ENCODE measurements at places on chromosomes 4 and X.

GRCh38 chr4:102281171-102281839, 64.0 kb downstream of the SLC39A8 start:
- no peak for DNase-seq

DNA sequence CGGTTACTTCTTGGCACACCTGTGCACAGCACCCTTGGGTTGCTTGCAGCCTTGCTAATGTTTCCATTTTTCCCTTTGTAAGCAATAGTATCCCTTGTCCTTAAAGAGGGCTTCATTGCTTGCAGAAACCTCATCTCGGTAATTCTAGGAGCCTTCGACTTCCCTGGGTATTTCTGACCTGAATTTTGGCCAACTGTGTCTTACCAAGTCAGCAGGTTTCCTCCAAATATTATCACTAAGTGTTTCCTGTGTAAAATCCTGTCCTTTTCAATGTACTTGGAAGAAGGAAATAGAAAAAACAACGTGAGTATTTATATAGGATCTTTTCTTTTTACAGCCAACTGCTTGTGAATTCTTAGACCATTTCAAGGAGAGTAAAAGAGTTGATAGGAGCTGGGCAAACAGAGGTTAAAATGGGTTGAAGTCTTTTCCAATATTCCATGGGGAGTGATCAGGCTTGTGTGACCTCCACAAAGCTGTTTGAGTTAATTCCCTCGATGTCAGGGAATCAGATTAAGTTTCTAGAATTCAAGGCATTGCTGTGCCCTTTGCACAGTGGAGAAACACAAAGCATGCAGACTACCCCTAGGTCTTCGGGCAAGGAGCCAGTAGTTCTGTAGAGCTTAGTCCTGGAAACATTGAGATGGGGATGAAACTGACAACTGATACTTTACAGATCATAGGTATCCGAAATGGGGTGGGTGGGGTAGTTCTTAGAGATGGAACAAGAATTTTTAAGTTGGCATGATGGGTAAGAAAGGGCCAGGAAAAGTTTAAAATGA, 209.9 kb downstream of the CPE start:
- no peak for DNase-seq

- DNase-seq = no peak
These were observed 8.7 kb downstream of the GAGE10 start for GRCh38 chrX:49312176-49312575.

- DNase-seq = peak; percentile 4
These were observed 1.0 kb upstream of the TLR1 start for GRCh38 chr4:38805530-38806145.

- DNase-seq = no peak
These were observed 11.7 kb upstream of the CXCL2 start for GRCh38 chr4:74110670-74111069.

DNA sequence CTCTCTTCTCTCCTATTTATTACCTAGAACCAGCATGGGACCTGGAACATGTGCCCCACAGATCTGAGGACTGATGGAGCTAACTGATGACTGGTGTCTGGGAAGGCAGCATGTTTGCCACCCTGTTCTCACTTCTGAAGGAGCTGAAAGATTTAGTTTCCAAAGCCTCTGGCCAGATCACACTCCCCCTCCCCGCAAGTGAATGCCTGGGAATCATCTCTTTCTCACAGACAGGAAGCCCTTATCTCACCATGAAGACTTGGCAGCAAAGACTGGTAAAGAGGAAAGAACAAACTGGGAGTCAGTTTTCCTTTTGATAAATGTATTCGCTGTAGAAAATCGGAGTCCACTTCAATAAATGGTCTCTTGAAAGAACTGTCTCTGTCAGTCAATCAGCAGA, 21.0 kb upstream of the PCYT1B start:
- no peak for DNase-seq

DNA sequence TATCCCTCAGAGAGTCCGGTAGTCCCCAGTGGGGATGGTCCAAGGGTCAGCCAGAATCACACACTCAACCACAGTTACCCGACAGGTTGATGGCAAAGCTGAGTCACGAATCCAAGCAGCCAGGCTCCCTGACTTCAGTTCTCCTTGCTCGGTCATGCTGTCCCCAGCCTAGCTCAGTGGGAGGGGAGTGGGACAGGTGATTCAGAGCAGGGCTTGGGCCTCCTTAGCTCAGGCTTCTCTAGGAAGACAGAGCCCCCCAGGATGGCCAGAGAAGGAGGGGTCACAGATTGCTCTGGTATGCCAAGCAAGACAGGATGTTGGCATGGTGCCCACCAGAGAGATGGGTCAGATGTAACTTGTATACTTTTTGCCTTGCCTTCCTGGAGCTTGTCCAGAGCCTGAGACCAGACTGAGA, 66.5 kb downstream of the EFNB1 start:
- DNase-seq = no peak

DNA sequence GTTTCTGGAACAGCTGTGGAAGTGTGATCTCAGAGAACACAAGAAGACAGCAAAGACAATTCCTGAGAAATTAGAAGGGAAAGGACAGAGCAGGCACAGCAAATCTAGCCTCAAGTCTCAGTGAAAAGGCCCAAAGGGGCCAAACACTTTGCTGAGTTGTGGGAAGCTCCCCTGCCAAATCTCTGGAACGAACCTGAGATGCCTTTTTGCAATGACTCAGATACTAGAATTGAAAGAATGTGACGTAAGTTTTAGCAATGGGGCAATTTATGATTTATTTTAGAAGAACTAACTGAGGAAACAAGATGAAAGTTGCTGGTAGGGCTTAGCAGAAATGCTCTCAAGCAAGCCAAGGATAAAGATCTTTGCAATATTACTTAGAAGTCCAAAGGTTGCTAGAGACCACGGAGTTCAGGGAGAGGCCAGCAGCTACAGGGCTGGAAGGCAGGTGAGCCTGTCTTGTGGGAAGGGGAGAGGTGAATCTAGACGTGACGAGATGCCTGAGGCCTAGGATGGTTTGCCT, 92.8 kb downstream of the AMELX start:
- no peak for DNase-seq

GRCh38 chr4:137674066-137674465, 141.8 kb upstream of the PCDH18 start:
- DNase-seq = no peak

GRCh38 chr4:97911236-97911906, 231.9 kb downstream of the STPG2 start:
- DNase-seq = no peak

DNA sequence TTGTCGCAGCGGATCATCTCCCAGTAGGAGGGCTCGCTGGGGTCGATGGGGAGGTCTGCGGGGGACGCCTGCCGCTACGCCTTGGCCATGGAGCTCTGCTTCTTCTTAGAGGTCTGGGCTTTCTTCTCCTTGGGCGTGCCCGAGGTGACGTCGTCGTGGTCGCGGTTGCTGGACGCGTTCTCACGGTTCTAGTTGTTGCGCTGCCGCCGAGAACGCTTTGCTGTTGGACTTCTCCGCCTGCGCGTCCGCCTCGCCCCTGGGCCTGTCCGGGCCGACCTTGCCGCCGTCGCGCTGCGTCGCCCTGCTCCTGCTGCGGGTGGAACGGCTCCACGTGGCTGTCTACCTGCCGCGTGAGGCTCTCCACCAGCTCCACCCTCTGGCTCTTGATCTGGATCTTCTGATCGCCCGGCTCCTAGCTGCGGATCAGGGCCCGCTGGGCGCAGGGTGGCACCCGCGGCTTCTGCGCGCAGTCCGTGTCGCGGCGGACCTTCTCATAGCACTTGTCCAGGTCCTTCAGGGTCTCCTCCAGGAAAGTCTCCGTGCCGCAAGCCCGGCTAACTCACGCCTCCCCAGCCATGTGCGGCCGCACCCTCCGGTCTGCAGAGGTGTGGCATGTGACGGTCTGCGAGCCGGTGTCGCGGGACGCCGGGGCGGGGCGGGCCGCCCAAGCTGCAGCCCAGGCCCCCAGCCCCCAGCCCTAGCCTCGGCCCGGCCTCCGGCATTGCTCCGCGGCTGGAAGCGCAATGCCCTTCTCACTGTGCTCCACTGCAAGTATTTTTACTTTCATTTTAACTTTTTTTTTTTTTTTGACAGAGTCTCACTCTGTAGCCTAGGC, 40.5 kb upstream of the OGT start:
- DNase-seq = peak; percentile 34

GRCh38 chr4:144410230-144410783, 235.6 kb upstream of the HHIP start:
- DNase-seq = no peak

DNA sequence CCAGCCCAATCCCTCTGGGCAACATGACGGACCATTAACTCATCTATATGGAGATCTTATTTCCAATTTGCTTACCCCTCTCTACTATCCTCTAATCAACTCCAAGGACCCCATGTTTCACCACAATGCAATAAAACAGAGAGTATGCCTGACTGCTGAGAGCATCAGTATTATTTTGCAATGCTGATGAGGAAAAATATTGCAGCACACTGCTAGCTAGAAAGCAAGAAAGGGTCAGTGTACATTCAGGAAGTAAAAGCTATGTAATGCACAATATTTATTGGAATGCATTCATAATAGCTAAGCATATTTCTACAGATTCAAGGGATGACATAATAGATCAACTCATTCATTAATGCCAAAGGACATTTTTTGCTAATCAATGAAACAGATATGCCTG, 33.2 kb downstream of the ARAP2 start:
- DNase-seq = no peak

DNA sequence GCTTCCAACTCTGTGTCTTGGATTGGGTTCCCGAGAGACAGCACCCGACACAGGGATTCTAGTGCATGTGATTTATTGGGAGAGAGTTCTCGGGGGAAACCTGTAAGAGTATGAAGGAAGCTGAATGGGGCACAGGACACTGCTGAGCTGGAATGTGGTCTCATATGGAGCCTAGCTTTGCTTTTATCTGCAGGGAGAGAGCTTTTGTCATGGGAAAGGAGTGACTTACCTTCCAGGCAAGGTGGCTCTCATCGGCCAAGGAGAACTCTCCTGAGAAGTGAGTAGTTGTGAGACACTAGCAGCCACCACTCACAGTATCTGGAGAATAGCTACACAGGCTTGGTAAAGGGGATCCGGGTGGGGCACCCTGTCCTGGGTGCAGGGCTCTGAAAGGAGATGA, 124.5 kb downstream of the NHS start:
- DNase-seq = no peak

GRCh38 chr4:159206427-159206871, 103.6 kb downstream of the RAPGEF2 start:
- no peak for DNase-seq

DNA sequence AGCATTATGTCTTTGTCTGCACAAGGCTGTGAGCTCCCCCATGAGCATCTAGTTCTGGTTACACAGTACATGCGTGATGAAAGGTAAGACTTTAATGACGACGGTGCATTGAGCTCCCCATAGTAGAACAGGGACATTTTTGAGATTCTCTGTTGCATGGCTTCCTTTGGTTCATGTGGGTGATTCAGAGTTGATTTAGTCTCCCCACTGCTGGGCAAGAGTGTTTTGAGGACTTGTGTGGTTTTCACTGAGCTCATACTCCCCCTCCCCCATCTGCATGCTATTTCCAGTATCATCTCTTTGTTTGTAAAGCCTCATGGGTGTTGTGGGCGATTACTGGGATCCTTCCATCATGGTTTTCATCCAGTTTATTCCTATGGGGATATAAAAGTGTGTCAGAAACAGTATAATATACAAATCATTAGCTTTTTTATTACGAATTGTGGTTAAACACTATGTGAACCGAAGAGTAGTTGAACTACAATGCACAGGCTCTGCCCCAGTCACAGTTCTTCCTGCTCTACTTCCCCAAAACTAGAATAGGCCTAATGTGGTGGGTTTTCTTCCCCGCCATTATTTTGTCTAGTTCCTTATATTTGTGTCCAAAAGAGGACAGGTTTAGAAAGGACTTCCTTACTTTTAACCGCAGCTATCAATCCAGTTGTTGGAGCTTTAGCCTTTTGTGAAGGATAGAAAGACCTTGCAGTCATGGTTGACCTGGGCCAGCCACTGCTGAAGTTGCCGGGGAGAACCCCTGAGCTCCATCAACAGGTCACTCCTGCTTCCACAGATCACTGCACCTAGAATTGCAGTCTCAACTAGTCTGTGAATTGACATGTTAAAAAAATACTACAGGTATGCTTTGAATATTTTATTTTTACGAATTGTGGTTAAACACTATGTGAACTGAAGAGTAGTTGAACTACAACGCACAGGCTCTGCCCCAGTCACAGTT, 30.4 kb downstream of the KIT start:
- DNase-seq = no peak

GRCh38 chrX:41108007-41108406, 22.8 kb downstream of the USP9X start:
- no peak for DNase-seq

DNA sequence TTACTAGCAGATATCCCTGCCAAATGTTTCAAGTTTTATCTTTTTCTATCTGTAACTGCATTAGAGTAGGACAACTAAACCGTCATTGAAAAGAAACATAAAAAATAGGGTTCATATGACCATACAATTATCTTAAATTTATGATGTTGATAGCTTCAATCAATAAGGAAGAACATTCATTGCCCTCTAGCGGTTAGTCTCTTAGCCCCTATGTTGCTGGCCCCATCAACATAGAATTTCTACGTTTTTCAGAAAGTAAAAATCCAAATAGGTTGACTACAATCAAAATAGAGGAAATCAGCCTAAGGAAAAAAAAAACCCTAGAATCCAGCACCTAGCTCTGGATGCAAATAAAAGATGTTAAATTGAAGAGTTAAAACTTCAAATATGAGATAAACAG, 225.1 kb upstream of the ITM2A start:
- DNase-seq = no peak

DNA sequence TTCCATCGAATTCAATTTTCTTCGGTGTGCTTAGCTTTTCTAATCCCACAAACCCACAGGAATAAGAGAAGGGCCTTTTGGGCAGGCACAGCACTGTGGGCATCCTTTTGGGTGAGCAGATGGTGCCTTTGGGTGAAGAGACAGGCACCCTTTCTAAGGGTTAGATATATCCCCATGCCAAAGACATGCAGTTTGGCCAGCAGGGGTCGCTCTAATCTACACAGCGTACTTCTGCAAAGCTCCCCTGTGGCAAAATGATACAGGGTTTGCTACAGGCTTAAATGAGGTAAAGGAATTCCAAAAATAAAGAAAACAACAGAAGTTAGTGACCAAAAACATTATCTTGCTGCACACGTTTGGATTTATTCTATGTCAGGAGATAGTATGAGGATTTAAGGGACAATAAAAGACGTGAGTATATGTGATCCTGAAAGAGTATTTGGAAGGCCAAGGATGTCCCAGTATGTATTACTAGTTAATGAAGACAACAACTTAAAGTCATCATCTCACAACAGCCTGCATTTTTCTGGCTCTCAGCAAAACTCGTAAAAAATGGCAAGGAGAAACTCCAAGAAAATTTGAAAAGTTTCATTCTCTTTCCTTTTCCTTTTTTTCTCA, 49.5 kb downstream of the PHEX start:
- DNase-seq = no peak

GRCh38 chr4:188295899-188296298, 156.7 kb downstream of the TRIML1 start:
- no peak for DNase-seq

DNA sequence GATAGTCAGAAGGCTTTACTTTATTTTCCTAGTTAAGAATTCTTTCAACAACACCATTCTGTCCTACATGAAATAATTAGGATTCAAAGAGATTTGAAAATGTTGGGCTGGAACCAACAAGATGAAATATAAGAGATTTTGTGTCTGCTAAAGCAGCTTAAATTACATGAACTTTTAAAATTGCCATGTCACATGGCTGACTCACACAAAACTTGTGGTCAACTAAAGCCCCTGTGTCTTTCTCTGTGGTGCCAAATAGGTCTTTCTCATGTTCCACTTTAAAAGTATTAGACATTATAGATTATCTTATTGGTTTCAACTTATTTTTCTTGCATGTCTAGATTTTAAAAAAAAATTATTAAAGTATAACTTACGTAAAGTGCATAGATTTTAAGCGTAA, 60.8 kb upstream of the FHL1 start:
- no peak for DNase-seq

- DNase-seq = no peak
These were observed 645 bp downstream of the AMMECR1 start for GRCh38 chrX:110317061-110317819.

Data from SW 1271 (cell line).